ENCODE measurements at places on chromosomes 1 and 21.
A peak's percentile ranks its signal among the peaks of the same experiment; 100 is the strongest.

GRCh38 chr1:224670506-224670905 lies 54.4 kb downstream of the CNIH3 start:
- DNase-seq: no peak

GRCh38 chr1:74199504-74199903 lies 1.5 kb downstream of the FPGT start:
- DNase-seq: no peak

DNA sequence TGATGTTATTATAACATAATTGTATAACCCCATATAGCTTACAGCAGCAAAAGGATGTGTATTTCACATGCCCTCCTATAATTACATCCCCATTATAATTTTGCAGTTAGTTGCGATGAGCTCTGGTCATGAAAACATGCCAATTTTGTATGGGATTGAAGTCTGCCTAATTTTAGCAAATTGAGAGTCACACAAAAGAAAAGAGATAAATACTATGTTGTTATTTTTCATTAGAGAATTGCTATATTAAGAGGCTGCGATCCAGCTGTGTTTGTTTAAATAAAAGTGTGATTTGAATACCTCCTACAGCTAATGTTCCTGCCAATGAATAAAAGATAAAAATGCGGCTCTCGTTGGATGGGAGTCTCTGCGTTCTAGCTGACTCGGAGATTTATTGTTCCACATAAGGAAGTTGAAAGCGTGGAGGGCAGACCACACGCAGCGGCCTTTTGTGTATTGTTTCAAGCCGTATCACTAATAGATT lies 461.0 kb upstream of the NFIA start:
- DNase-seq: no peak

DNA sequence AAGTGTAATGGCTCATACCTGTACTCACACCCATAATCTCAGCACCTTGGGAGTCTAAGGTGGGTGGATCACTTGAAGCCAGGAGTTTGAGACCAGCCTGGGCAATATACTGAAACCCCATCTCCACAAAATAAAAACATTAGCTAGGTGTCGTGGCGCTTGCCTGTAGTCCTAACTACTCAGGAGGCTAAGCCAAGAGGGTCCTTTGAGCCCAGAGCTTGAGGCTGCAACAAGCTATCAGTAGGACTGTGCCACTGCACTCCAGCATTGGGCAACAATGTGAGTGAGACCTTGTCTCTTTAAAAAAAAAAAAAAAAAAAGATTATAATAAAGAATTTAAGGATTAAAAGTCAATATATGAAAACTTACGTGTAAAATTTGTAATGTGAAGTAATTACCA lies 11.7 kb downstream of the BPNT1 start:
- no peak for DNase-seq

DNA sequence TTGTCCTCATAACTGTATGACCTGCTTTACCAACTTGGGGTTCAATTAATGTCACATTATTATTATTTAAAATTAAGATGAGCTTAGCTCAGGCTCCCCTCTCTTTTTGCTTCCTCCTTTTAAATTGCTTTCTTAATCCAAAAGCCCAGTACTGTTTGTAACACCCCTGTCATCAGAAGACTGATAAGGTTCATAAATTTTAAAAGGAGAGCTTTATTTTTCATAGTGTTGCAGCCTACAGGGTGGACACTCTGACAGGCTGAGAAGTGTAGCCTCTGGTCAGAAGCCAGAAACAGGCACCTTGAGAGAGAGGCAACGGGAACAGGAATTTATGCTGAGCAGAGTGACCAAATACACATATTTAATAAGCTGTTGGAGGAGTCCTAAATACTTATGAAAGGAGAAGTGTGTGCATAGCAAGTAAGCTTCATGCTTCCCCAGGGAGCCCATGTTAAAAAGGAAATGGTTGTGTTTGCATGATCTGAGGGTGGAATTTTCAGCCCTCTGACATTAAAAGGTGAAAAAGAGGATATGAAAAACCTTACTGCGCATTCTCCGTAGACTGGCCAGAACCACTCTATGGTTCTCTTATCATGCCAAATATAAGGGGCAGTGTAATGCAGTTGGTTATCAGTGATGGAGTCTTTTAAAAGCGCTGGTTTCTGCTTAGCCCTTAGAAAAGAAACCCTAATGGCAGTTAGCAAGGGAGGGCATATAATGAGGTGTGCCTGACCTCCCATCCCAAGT lies 30.5 kb upstream of the FGGY start:
- no peak for DNase-seq

DNA sequence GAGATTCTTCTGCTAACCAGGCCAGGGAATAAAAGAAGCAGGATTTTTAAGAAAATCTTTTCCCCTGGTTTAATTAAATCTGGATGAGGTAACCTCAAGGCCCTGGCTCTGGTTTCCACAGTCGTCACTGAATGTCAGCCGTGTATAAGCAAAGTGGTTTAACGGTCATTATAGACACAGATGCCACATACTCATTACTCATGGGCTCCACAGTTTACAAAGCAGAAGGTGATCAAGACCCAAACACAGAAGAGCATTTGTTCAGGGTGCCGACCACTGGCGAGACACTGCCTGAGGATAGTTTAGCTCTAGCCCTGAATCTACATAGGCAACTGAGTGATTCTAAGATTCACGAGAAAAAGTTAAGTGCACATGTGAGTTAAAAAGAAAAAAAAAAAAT lies 27.8 kb upstream of the RAP1GAP start:
- DNase-seq: no peak

DNA sequence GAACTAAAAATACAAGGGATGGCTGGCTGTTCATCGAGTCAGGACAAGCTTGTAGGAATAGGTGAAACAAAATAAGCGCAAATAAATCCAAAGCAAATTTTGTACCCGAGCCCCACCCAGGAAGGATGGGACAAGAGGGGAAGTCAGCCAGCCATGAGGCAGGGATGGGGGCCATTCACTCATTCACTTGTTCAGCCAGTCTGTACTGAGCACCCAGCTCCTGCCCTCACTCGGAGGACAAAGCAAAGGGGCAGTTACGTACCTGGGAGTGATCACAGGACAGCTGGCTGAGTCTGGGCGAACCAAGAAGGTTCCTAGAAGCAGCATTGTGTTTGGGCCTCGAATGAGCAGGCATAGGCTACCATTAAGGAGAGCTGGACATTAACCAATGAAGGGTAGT lies 94.0 kb upstream of the VAMP3 start:
- DNase-seq: no peak

DNA sequence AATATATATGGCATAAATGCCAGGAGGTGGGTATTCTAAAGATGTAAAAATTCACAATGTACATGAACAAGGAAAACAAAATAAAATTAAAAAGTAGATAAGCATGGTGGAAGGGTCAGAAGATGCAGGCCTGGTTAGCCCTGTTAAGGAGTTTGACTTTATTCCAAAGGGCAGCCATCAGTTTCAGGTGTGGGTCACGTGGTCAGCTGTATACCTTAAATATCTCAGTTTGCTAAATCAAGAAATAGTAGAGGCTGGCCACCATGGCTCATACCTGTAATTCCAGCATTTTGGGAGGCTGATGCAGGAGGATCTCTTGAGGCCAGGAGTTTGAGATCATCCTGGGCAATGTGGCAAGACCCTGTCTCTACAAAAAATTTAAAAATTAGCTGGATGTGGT lies 8.5 kb upstream of the PINK1 start:
- no peak for DNase-seq

DNA sequence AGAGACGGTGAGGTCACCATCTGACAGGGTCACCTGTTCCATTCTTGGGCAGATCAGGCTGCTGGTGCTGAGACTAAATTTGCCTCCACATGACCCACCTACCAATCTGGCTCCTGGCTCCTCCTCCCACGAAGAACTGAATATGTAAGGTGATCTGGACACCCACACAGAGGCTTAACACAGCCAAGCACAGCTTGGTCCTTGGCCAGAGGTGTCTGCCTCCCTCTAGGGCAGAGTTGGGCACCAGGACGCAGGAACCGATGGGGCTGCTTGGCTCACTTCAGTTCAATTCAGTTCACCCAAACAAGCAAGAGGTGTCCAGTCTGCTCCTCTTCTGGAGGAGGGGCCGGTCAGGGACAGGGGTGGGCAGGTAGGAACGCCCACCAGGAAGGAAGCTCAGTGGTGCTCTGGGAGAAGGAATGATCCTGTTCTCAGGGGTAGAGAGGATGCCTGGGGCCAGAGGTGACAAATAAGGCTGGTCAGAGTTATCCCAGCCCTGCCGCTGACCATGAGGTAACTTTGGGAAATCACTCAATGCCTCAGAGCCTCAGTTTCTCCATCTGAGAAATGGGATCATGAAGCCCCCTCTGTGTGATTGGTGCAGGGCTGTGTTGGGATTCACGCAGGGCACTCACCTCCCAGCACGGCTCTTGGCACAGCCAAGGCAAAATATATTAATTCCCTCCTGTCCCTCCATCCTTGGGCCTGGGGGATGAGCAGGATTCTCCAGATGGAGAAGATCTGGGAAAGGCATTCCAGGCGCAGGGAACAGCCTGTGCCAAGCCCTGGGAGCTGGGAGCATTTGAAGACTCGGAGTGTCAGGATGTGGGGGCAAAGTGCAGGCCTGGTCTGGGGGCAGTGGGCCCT lies 284.5 kb downstream of the PTPRU start:
- no peak for DNase-seq

- DNase-seq: no peak
Observed at GRCh38 chr1:197911857-197912696, 5.1 kb upstream of the LHX9 start.

- no peak for DNase-seq
Observed at GRCh38 chr1:191634801-191635508, 523.3 kb upstream of the RGS18 start.

- no peak for DNase-seq
Observed at GRCh38 chr1:212034516-212035122, 738 bp downstream of the INTS7 start.

DNA sequence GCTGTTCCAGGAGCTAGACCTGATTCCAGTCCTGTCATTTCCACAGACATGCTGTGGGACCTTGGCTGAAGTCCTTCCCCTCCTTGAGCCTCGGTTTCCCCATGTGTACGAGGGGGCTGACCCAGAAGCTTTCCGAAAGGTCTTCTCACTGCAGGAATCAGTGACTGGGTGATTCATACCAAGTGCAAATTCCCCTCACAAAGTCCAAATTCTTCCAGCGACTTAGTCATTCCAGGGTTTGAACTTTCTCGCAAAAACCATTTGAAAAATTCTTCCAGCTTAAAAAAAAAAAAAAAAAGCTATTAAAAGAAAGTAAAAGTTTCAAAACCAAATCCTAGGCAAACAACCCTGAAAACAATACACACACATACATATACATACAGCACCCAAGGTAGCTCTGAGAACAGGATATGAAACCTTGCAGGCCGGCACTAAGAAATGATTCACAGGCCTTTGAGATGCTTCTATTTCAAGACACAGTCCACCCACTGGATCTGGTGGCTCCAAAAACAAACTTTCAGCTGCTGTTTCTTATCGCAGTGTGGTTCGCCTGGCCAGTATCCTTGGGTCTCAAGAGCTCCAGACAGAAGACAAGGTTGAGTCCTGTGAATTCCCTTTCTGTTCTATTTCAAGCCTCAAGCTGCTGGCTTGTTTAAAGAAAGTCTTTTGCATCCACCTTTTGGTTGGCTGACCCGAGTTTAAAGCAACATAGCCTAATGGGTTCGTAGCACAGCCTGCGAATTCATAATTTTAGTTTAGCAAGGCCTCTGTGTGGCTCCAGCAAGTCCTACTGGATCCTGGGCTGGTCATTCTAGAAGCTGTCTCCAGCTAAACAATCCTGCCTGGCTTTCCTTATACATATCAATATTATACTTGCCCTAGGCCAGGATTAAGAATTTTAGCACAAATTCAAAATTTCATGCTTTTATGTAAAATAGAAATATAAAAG lies 18.0 kb upstream of the ID3 start:
- peak; percentile 37 for DNase-seq

DNA sequence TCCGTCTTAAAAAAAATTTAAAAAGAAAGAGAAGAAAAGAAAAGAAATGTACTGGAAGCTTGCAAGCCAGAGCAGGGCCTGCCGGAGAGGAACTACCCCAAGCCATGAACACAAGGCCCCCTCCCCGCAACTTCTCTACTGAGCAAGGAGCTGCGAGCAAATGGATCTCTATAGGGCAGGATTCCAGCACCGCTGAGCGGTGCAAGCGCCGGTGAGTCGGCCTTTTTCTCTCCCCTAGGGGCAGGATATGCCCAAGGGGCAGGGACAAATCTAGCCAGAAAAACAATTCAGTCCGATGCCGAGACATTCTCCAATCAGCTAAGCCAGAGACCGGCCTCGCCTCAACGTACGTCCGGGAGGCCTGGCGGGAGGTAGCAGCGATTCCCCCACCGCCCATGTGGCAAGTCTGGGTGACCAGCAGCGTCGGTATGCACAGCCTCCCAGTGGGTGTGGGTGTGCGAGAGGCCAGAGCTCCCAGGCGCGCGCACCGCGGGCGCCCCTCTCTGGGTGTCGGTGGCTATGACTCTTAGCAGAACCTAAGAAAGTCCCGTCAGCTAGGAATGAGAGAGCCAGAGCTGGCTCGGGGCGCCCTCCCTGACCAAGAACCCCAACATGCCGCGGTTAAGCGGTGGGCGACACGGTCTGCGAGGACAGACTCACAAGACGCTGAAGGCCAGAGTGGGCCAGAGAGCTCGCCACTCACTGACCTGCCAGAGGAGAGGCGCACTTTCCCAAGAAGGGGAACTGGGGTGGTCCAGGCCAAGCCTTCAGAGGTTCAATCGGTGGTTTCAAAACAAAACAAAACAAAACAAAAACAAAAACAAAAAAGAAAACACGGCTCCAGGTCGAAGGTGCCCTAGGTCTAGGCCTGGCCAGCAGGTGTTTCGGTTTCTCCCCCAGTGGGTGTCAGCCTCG lies 1.9 kb downstream of the CSMD2 start:
- DNase-seq: peak; percentile 41

- no peak for DNase-seq
Observed at GRCh38 chr21:31470896-31471694, 127.0 kb upstream of the TIAM1 start.

DNA sequence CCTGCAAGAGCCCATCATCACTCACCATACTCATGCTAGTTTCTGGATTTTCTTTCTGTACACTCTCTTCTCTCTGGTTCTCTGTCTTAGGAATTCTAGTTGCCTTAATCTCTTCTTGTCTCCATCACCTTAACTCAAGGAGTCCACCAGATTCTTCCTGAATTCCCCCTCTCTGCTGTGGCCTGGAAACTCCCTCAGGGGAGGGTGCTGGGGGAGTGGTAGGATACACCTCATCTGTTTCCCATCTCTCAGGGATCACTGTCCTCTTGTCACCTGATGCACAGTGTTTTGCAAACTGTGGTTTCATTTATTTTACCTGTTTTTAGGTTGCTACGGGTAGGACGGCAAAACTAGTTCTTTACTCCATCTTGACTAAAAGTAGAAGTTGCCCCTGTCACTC lies 6.6 kb upstream of the GNG12 start:
- DNase-seq: no peak

Measured in stimulated activated CD4-positive, alpha-beta T cell treated with anti-CD3 and anti-CD28 coated beads, TNF-alpha, amount 100 ng/mL, for 24 hours (primary cell).